Posterior vena cava (tissue), 2 donors: ENCODE measurements at places on chromosomes 12 and 14. TPM values are rescaled to one million over a fixed set of nuclear protein-coding genes. Genes with fewer than 3 reads are reported as not detected.

GRCh38 chr12:92593734-92594402 lies 108.9 kb upstream of the PLEKHG7 start:
- DNase-seq: peak; percentile 78

GRCh38 chr12:16358878-16359277 lies 11.4 kb downstream of the MGST1 start:
- DNase-seq: no peak

GRCh38 chr12:5593086-5593485 lies 161.2 kb downstream of the NTF3 start:
- no peak for DNase-seq

The EFS gene
- 19.4 TPM for total RNA-seq

The RD3L gene
- not detected for total RNA-seq

DNA sequence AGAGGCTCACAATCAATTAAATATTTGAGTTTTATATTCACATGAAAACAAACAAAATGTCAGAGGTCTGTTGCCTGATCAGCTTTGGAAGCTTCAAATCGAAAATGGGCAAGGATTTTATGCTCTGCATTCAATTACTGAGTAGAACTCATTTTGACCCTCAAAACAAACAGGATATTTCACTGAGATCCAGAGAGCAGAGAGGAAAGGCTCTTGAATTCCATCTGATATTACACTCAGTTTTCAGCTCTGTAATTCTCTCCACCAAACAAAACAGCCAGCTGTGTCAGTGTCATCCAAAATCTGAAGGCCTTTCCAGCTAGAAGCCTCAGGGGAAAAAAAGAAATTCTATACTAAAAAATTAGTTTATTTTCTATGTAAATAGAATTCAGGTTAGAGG lies 128.6 kb upstream of the FLRT2 start:
- DNase-seq: no peak

DNA sequence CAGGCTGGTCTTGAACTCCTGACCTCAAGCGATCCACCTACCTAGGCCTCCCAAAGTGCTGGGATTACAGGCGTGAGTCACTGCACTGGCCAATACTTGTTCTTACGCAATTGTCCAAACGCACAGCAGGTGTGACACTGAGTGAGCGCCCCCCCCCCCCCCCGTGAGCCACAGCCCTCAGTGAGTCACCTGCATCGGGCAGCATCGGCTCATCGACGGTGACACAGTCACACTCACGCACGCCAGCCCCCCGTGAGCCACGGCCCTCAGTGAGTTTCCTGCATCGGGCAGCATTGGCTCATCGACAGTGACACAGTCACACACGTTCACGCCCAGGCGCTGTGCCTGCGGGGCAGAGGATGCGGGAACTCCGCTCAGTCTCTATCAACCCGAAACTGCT lies 42.5 kb downstream of the GALNT9 start:
- DNase-seq: no peak

The MYH6 gene
- 1.3 TPM for total RNA-seq
